ENCODE measurements at places on chromosomes 3 and 15.

- peaks cover under 1% of the 10 kb centered on the region for H3K4me1 ChIP-seq
- H3K27ac ChIP-seq: no peak overlapping the region
- H3K27me3 ChIP-seq: no peaks in the 10 kb centered on the region
- H3K4me3 ChIP-seq: no peak overlapping the region
- H3K36me3 ChIP-seq: peaks cover 5% of the 10 kb centered on the region
Observed at GRCh38 chr15:101657968-101658784, 6.0 kb upstream of the TM2D3 start.

DNA sequence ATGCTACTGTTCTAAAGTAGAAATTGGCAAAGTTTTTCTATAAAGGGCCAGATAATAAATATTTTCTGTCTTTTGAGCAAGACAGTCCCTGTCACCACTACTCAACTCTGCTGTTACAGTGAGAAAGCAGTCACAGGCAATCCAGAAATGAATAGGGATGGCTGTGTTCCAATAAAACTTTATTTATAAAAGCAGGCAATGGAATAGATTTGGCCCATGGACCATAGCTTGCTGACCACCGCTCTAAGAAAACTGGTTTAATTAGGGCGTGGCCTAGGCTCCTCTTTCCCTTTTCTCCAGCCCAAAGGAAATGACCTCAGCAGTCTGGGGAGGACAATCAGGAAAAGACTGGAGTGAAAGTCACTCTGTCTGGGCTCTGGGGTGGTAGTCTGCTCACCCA, 183.8 kb downstream of the MEGF11 start:
- H3K36me3 ChIP-seq: no peaks in the 10 kb centered on the region
- DNase-seq: no peak
- no peak overlapping the region for H3K27ac ChIP-seq
- H3K27me3 ChIP-seq: peaks cover 34% of the 10 kb centered on the region

DNA sequence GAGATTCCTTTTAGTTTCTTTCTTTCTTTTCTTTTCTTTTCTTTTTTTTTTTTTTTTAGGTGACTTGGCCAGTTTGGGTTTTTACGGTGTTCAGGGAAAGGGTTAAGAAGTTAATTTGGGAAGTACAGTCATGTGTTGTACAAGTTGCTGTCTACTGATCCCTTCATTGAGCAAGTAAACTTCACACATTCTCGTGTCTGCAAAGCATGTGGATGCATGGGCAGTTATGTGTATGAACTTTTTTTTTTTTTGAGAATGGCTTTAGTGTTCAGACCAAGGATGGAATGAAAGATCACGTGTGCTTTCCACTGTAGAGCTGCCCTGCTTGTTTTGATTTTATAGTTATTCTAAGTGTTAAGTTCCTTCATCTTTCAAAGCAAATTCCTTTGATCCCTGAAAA, 132.3 kb downstream of the PGPEP1L start:
- no peak for DNase-seq
- H3K27ac ChIP-seq: no peak overlapping the region
- peaks cover 65% of the 10 kb centered on the region for H3K4me1 ChIP-seq
- H3K36me3 ChIP-seq: no peaks in the 10 kb centered on the region

DNA sequence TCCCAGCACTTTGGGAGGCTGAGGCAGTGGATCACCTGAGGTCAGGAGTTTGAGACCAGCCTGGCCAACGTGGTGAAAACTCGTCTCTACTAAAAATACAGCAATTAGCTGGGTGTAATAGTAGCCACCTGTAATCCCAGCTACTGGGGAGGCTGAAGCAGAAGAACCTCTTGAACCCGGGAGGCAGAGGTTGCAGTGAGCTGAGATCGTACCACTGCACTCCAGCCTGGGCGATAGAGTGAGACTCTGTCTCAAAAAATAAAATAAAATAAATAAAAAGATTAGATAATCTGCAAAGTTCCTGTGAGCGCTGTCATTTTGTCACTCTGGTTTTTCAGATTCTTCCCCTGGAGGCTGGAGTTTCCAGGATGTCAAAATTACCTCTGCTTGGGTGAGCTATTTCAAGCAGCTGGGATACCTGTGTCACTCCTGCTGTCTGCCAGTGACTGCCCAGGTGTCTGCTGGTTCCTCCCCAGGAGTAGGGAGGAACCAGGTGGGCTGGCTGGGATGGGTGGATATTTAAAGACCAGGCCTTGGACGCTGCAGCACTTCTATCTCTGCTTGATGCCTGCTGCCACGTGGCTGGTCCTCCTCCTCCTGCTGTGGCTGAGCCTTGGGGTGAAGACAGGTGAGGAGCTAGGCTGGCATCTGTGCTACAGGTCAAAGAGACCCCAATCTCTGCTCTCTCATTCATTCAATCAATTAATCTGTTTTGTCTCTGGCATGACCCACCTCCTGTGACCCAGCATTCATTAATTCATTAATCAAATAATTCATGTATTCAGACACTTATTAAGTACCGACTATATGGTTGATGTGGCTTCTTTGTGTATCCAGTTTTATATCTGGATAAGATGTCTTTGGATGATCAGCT, 19.5 kb upstream of the MUC20 start:
- H3K4me3 ChIP-seq: no peak overlapping the region
- H3K27me3 ChIP-seq: no peaks in the 10 kb centered on the region
- DNase-seq: no peak
- H3K4me1 ChIP-seq: peaks cover 14% of the 10 kb centered on the region
- H3K27ac ChIP-seq: no peak overlapping the region

DNA sequence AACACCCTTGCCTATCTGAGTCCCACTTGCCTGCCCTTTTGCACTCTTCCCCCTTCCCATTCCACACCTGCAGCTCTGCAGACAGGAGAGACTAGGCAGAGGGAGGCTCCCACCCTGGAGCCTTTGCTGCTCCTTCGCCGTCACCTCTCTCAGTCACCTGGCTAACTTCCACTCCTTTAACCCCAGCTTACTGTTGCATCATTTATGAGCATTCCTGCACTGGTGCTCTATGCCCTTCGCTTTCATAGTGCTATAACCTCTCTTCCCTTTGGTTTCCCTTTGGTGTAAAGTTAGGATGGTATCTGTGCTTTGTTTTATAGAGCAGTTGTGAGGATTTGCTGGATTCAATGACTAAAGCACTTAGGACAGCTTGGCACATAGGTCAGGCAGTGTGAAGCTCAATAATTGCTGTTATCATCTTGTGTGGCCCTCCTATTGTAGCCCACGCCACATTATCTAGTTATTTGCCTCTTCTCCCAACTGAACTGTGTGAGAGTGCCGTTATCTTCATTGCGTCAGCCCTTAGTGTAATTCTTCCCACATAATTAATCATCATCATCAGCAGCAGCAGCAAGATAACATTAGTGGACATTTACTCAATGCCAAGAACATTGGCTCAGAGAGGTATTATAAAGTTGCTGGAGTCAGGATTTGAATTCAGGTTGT, 253.9 kb downstream of the CACNA2D3 start:
- DNase-seq: peak; percentile 50
- H3K27ac ChIP-seq: no peak overlapping the region
- H3K27me3 ChIP-seq: no peaks in the 10 kb centered on the region
- H3K4me3 ChIP-seq: no peak overlapping the region

DNA sequence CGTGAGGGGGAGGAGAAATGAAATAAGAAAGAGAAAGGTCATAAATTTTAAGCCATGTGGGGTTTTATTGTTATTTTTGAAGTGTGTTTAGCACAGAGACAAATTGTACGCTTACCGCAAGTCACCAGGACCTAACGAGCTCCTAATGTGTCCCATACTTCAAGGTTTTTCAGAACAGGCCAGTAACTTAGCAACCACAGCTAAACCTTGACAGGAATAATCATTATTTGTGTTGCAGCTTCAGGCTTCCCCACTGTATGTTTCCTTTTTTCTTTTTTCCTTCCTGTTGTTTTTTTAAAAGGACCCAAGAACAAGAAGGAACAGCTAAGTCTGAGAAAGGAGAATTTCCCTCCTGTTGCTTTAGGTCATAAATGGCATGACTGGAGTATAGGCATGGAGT, 160.8 kb downstream of the TUSC7 start:
- H3K4me3 ChIP-seq: no peak overlapping the region
- no peak overlapping the region for H3K27ac ChIP-seq
- no peaks in the 10 kb centered on the region for H3K27me3 ChIP-seq

GRCh38 chr15:53843869-53844569, 84.6 kb upstream of the WDR72 start:
- H3K4me1 ChIP-seq: no peaks in the 10 kb centered on the region
- no peak overlapping the region for H3K4me3 ChIP-seq
- no peaks in the 10 kb centered on the region for H3K36me3 ChIP-seq
- H3K27me3 ChIP-seq: no peaks in the 10 kb centered on the region
- no peak overlapping the region for H3K27ac ChIP-seq
- no peak for DNase-seq

- peak; percentile 97 for DNase-seq
- no peaks in the 10 kb centered on the region for H3K27me3 ChIP-seq
- H3K36me3 ChIP-seq: no peaks in the 10 kb centered on the region
- H3K4me3 ChIP-seq: peak overlapping the region; percentile 38
Observed at GRCh38 chr15:91561371-91562100, 292.0 kb upstream of the SLCO3A1 start.
